Smooth muscle cell of the coronary artery (primary cell): ENCODE measurements at places on chromosomes 4 and X. TPM values are rescaled to one million over a fixed set of nuclear protein-coding genes. Genes with fewer than 3 reads are reported as not detected.

The TMEM144 gene
- 3.1 and 9.8 TPM in 2 replicates for total RNA-seq

The KCND1 gene
- 0.45 and 0.59 TPM in 2 replicates for total RNA-seq

The ZNF518B gene
- total RNA-seq, result 15.6 and 22.5 TPM in 2 replicates

The GAGE2A gene
- not detected in 2 replicates for total RNA-seq

The SPANXB1 gene
- total RNA-seq, result not detected in 2 replicates

The IL3RA gene
- total RNA-seq, result not detected in 2 replicates

The MAPK10 gene
- 10.2 and 12.3 TPM in 2 replicates for total RNA-seq

The PLK4 gene
- 0.82 and 3.1 TPM in 2 replicates for total RNA-seq

The TMSB15B gene
- total RNA-seq, result 1.5 and 5.7 TPM in 2 replicates

The DGKK gene
- not detected in 2 replicates for total RNA-seq

The HS3ST1 gene
- under 0.01 and 3.1 TPM in 2 replicates for total RNA-seq

The EDNRA gene
- total RNA-seq, result 5.3 and 15.4 TPM in 2 replicates

The MAGEA11 gene
- not detected in 2 replicates for total RNA-seq

The TLR6 gene
- 0.60 and 0.94 TPM in 2 replicates for total RNA-seq

The SLBP gene
- 18.8 and 45.2 TPM in 2 replicates for total RNA-seq

The MFAP3L gene
- 2.6 and 14.2 TPM in 2 replicates for total RNA-seq

The TLR8 gene
- total RNA-seq, result not detected in 2 replicates

The LRBA gene
- total RNA-seq, result 28.8 and 32.5 TPM in 2 replicates

The CXCL10 gene
- not detected in 2 replicates for total RNA-seq

The MAN2B2 gene
- 12.0 and 13.8 TPM in 2 replicates for total RNA-seq

The GABRQ gene
- total RNA-seq, result not detected in 2 replicates

The GLRA3 gene
- total RNA-seq, result not detected in 2 replicates

The SMIM10 gene
- 2.3 and 4.8 TPM in 2 replicates for total RNA-seq

The MAGEC2 gene
- 0.23 TPM in 1 of 2 replicates, not detected in the other for total RNA-seq

The PJA1 gene
- 30.6 and 44.5 TPM in 2 replicates for total RNA-seq

The CXCL11 gene
- total RNA-seq, result not detected in 2 replicates

The NUP62CL gene
- not detected in 2 replicates for total RNA-seq

The GPM6B gene
- 0.38 and 0.70 TPM in 2 replicates for total RNA-seq

The NKX3-2 gene
- 0.15 TPM in 1 of 2 replicates, not detected in the other for total RNA-seq
